ENCODE measurements at places on chromosomes 2 and 18. TPM values are rescaled to one million over a fixed set of nuclear protein-coding genes. Genes with fewer than 3 reads are reported as not detected.

Gene CCDC178
- total RNA-seq: not detected

Gene NEMP2
- 3.8 TPM for total RNA-seq

Gene CABLES1
- total RNA-seq: 18.6 TPM

Gene BIN1
- 58.9 TPM for total RNA-seq

Gene TMEM247
- not detected for total RNA-seq

Gene ABCG5
- total RNA-seq: not detected

Gene TMEM163
- 0.12 TPM for total RNA-seq

Gene KYNU
- 1.1 TPM for total RNA-seq

Gene L3MBTL4
- 0.63 TPM for total RNA-seq

Gene TMEM198
- total RNA-seq: 1.1 TPM

GRCh38 chr2:151103551-151103950, 158.1 kb downstream of the RBM43 start:
- no peak for DNase-seq

DNA sequence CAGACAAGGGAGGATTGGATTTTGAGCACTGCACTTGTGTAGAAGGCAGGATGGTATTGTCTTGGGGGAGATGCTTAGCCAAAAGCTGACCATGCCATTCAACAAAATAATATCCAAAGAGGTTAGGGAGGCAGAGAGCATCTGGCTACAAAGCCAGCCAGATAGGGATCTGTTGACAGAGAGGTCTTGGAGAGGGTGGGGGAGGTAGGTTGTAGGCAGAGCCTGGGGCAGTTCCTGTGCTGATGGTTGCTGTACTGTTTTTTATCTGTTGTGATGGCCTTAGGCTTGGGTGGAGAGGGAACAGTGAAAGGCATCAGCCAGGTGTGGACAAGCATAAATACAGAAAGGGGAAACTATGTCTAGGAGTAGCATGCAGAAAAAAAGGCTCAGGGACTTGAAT, 100.9 kb downstream of the AQP4 start:
- peak; percentile 26 for DNase-seq

- DNase-seq: peak; percentile 39
These were observed 158.6 kb downstream of the HNMT start for GRCh38 chr2:138122891-138123290.

GRCh38 chr2:218003281-218003944, 618 bp upstream of the TNS1 start:
- DNase-seq: no peak

DNA sequence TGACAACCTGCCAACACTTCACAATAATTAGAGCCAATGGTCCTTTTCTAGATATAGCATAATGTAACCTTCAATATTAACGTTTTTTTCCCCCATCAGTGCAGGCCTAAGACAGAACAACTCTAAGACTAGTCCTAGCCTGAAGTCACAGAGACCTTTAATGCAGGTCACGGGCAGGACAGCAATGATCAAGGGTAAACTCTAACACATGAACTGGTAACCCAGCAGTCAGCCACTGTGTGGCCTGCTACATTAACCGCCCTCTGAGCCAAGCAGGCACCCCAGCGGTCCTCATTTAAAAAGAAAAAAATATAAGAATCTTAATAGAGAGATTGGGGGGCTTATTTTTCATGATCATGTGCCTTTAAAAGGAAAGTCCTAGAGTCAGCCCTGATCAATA, 290.6 kb downstream of the AFF3 start:
- DNase-seq: no peak

- DNase-seq: no peak
These were observed 152.5 kb upstream of the GLI2 start for GRCh38 chr2:120583121-120583520.

DNA sequence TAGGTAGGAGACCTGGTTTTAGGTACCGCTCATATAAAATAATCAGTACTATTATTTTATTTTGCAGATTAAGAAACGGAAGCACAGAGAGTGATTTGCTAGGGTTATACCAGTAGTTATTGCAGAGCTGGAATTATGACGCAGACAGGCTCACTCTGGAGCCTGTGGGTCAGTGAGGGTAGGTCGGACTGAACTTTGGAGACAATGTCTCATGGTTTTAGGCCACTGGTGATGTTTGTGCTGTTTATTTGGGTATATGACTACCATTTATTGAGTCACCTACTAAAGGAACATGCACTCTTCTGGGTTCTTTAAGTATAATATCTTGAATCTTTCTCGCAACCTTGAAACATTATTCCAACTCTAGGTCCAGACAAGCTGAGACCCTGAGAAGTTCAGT, 33.5 kb upstream of the IL1R1 start:
- DNase-seq: no peak

DNA sequence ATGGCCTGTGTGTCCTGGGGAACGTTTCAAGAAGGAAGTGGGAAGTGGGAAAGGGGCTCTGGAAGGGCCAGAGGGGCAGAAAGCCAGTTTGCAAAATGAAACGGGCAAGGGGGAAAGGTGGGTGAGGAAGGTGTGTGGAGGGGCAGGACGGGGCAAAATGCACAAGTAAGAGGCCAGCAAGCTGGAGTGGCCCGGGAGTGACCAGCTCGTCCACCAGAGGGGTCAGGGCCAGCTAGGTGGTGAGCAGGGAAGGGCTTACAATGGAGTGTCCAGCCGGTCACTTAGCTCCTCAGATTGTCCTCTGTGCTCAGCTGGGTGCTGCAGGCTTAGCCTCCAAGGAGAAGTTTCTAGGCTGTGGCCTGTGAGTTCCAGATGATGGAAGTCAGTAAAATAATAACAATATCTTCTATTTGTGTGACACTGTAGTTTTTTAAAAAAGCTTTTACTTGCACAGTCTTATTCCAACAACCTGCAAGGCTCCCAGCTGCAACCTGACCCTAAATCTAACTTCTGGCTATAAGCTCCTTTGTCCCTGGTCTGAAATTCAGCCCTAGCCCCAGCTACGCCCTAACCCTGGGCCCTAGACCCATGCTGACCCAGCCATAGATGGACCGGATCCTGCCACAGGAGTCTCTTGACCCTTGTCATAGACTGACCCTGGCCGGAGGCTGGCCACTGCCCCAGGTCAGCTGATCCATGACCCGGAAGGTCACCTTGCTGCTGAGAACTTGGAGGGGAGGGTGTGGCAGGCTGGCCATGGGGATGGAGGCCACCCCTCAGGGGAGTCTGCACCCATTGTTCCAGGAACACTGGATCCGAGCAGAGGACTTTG, 29.2 kb downstream of the MYO7B start:
- DNase-seq: no peak

DNA sequence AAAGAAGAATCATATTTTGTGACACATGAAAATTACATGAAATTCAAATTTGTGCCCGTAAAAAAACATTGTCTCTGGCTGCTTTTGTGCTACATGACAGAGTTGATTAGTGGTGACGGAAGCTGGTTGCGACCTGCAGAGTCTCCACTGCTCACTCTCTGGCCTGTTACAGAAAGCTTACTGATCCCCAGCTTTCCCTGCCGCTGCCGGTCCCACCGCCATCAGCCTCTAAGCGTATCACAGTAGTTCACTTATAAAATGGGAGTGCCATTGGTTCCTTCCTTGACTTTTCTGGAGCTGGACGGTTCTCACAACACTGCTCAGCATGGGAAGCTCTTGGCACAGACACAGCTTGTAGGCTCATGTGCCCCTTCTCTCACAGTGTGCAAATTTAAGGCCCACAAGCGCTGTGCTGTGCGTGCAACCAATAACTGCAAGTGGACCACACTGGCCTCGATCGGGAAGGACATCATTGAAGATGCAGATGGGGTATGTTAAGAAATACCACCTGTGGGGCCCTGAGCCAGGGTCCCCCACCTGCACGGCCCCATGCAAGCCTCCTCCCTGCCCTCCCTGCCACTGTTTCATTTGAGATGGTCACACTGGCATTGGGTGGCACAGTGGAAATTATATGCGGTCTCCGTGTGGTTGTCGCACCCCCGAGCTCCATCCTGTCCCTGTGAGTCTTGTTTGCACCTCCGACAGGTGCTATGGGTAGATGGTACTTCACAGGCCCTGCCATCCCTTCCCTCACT, 81.3 kb downstream of the DGKD start:
- no peak for DNase-seq

DNA sequence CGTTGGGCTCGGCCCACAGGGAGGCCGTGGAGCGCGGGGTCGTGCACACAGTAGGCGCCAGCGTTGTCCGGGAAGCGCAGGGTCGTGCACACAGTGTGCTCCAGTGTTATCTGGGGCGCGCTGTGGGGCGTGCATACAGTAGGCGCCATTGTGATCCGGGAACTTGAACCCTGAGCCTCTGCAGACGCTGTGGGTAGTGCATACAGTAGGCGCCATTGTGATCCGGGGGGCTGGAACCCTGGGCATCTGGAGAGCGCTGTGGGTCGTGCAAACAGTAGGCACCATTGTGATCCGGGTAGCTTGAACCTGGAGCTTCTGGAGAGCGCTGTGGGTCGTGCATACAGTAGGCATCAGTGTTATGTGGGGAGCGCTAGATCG, 793 bp downstream of the ZNF236 start:
- no peak for DNase-seq

Data from PC-3 (cell line).